ENCODE measurements at places on chromosomes 11 and 22. TPM values are rescaled to one million over a fixed set of nuclear protein-coding genes. Genes with fewer than 3 reads are reported as not detected.

Gene CHST1
- total RNA-seq: 1.4 TPM

Gene RAB36
- 7.5 TPM for total RNA-seq

Gene SYT12
- total RNA-seq: 13.3 TPM

Gene PAAF1
- total RNA-seq: 11.3 TPM

Gene GAL3ST1
- total RNA-seq: 9.3 TPM

Gene GP1BB
- total RNA-seq: 1.2 TPM

Gene CASP5
- total RNA-seq: not detected

Gene TSSK2
- total RNA-seq: not detected

Gene PGA3
- not detected for total RNA-seq
